ENCODE measurements at places on chromosomes 1 and 21.

DNA sequence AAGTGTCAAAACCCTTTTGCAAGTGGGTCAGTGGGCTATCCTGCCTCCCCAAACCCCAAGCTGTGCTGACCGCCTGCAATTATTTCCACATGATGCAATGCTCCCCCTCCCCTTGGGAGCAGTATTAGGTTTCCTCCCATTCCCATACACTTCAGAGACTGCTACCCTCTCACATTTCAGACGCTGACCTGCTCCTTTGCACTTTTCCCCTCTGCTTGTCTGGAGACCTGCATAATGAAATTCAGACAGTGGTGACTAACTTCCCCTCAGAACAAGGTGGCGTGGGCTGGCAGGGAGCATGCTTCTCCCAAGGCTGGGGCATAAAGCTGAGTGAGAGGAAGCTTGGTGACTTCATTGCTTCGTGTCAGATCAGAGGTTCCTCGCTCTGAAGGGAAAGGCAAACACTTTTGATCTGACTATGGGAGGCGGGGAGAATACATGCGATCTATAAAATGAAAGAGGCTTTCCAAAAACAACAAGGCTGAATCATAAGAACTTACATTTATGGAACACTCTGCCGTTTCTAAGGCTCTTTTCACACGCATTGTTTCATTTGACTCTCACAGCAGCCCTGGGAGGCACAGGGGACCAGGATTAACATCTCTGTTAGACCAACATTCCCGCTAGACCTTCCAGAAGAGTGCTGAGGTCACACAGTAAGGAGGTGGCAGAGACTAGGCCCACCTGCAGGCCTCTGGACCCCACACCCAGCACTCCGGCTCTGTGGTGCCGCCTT is 27.5 kb upstream of the ROR1 start:
- DNase-seq, result no peak

- DNase-seq, result no peak
Observed at GRCh38 chr1:179955287-179955680, 674 bp downstream of the CEP350 start.

DNA sequence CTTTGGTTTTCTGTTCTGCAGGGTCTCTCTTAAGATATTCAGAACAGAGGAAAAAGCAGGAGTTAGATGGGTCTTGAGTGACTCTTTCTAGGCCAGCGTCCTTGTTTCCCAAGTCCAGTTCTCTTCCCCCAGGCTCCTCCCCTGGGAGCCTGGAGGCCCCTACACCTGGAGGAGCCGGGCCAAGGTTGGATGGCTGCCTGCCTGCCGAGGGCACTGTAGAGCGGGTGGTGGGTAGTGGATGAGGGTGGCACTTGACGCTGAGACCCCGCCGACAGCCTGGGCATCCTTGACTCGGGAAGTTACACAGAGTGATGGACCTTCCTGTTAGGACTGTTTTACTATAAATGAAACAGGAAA is 17.4 kb upstream of the KANK4 start:
- DNase-seq, result no peak

DNA sequence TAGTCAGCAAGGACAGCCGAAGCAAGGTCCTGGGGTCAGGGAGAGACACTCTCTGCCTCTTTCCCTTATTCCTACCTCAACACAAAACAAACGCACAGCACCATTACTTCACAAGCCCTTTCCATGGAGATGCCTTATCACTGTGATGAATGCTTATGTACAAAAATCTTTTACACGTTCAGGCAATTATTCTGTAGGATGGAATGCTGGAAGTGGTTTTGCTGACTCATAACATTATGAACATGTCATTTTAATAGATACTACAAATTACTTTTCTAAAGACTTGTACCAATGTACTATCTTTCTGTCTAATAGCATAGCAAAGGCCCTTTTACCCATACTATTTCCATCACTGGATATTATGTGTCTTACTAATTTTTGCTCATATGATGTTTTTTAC is 98.4 kb downstream of the TTLL7 start:
- no peak for DNase-seq

- no peak for DNase-seq
Observed at GRCh38 chr1:2311184-2312032, 79.9 kb downstream of the MORN1 start.

- DNase-seq, result no peak
Observed at GRCh38 chr1:167797015-167797414, 75.2 kb downstream of the MPZL1 start.
